T-helper 1 cell (primary cell): ENCODE measurements at places on chromosomes 3 and 15.

GRCh38 chr3:43086460-43087165 lies 19.3 kb downstream of the POMGNT2 start:
- no peak for DNase-seq

DNA sequence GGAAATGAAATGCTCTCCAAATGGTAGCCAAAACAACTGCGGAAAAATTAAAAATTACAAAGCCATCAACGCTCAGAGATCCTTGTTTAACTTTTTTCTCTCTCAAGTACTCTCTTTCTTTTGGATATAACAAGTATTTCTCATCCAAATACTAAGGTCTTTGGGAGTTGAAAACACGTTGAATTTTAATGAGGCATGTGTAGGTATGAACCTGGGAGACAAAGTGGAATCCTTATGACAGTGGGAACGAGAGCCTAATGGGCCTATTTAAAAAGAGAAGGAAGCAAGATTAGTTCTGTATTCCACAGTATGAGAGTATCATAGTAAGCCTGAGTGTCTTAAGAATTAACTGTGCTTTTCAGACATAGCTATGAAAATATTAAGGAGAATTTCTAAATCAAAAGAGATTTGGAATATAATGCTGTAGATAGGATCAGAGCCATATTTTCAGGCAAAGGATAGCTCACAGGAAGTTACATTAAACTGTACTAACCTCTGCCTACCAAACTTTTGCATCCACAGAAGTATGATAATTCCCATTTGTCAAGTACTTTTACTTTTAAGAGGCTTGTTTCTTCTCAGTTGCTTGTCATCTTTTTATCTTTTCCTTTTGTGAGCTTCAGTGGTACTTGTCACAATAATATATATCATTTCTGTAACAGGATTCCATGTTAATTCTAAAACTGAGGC lies 759 bp downstream of the CD96 start:
- no peak for DNase-seq

DNA sequence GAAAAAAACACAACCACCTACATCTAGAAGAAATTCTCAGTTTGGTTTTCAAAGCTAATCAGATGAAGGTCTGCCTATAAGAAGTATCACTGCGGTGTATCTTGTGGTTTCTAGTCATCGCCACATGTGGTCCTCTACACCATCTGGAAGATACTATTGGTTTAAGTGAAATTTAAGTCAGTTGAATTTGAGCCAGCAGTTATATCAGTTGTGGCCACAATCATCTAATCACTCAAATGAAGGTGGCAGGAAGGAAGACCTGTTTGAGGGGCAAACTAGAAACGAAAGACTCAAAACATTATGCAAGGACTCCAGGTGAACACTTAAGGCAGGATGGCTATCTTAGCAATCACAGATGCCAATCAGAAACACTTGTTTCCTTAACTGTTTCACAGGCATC lies 48.7 kb downstream of the ETV5 start:
- no peak for DNase-seq

DNA sequence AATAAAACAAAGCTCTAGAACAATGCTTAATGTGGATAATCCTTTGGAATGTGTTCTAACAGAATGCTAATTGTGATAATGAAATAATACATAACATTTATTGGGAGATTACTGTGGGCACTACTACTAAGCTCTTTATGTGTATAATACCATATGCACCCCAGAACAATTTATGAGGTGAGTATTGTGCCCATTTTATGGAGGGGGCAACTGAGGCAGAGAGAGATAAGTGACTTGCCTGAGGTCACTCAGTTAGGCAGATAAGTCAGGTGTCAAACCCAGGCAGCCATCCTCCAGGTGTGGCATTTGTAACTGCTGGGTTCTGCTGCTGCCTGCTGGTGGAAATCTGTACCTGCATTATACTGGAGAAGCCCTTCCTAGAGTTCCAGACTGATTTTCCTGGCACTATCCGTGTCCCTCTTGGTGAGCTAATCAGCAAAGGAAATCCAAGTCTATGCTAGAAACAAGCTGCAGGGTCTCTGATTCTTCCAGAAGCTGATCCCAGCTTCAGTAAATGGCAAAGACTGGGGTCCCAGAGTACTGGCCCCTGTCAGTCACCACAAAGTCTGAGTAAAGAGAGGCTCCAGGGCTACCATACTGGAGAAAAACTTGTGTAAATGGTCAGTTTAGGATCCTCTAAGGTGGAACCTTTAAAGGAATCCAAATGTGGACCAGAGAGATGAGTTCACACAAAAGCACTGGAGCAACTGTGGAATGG lies 22.6 kb upstream of the RBP1 start:
- DNase-seq, result no peak

GRCh38 chr3:161270991-161271390 lies 49.9 kb downstream of the NMD3 start:
- no peak for DNase-seq

GRCh38 chr15:90706394-90707327 lies 10.5 kb upstream of the BLM start:
- DNase-seq, result no peak

DNA sequence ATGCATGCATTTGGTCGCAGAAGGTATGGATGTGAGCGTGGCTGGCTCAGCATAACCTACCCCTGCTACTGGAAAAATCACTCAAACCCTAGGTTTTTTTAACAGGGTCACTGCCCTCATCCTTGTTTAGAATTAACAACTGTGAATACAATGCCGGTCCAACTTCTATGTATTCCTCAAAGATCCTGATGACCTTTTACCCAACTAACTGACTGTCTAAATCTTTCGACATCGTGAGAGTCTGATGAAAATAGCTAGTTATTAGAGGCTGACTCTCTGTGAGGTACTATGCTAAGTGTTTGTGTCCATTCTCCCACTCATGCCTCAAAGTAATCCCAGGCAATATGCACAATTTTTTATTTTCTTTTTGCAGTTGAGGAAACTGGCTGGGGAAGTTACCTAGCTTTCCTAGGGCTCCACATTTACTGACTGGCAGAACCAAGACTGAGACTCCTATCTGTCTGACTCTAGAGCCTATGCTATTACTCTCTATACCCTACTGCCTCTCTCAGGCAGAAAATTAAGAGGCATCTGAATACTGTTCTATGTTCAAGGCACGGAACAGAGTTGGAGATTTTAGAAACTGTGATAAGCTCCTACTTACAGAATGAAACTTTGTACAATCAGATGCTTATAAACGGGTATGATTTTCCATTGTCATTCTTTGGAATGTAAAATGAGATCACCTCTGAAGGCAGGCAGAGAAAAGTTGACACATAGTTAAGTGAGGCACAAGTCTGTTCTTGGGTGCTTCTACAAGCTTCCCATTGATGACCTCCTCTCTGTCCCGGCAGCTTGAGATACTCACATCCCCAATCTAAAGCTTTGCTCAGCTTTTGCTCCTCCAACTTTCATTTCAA lies 56.4 kb downstream of the FILIP1L start:
- DNase-seq, result no peak

GRCh38 chr3:61561374-61562041 lies at the start of gene PTPRG:
Gene PTPRG, plus strand, starts transcription at chr3:61561571. Its CDS starts 717 bp downstream, at chr3:61562288.
- DNase-seq, result peak; percentile 45

- DNase-seq, result no peak
Measured at GRCh38 chr3:77158730-77159581, 119.1 kb downstream of the ROBO2 start.

DNA sequence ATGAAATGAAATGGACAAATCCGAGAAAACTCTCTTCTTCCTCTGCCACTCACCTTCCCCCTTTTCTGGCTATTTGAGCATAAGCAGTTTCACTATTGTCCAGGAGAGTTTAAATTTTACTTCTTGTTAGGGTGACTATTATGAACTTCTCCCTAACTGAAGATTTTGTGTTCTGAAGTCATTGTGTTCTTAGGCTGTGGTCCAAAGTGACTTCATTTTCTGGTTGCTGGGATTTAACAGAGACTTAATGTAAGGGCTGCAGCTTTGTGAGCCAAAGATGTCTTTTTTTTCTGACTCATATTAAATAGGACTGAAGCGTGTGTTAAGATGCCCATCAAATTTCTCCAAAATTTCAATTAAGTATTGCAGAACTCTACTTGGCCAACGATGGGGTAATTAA lies 46.5 kb upstream of the FSTL1 start:
- no peak for DNase-seq

- DNase-seq, result no peak
Measured at GRCh38 chr15:62914461-62915079, 128.0 kb upstream of the TPM1 start.

DNA sequence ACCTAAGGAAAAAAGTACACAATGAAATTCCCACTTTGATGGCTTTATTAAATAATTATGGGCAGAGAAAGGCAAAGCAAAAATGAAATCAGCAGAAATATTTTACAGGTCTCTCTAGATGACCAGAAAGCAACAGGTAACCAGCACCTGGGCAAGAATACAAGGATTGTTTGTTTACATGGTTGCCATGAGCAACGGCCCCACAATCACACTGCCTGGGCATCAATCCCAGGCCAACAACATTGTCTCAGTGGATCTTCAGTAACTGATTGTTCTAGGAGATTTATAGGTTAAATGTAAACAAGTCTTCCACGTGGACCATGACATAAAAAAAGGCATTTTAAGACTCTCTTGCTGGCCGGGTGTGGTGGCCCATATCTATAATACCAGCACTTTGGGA lies 82.6 kb downstream of the PDZRN3 start:
- no peak for DNase-seq

DNA sequence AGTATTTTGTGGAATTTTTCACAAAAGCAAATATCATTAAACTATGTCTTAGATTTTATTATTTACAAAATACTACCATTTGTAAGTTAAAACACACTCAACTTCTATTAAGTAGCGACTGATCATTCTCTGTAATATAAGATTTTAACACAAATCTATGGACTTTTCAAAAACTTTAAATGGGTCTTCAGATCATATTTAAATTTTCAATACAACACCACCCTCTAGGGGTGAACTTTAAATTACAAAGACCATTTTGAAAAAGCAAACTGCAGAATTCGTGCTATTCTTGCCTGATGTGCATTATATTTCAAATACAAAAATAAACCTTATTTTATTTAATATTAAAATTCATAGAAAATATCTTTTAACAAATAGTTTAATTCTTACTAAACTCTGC lies 8.2 kb upstream of the VGLL4 start:
- no peak for DNase-seq

DNA sequence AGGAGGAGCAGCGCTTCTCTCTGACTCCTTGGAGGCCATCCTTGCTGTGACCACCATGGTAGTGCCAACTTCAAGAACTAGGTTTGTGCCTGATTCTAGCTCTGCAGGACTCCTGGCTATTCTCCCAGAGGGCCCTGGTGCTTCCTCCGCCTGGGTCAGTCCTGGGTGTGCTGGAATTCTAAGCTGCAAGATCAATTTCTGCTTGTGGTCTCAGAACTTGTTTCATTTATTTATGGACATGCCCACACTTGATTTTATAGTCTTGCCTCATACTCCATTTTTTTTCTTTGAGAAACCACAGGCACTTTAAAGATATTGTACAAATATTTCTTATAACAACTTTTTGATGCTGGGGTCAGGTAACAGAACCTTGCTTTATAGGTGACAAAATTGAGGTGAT lies 87.6 kb downstream of the PDCD6IP start:
- DNase-seq, result no peak

DNA sequence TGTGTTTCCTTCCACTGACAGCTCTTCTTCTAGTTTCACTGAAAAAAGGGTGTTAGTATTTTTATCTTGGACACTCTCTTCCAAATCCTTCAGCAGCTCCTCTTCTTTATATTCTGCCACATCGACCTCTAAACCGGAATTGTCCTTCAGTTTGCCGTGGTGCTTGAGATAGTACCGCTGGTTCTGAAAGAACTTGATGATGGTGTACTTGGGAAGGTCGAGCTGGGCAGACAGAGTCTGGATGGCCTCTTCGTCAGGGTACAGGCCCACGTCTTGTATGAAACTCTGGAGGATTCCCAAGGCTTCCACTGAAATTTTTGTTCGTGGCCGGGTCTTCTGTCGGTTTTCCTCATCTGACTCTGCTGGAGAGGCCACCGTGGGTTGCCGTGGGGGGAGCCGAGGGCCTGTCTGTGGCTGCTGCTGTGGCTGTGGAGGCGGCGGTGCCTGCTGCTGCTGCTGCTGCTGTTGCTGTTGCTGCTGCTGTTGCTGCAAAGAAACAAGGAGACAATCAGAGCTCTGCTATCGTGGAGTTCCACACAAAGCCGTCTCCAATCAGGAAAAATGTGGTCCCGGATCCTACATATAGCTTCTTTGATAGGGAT lies 75.8 kb downstream of the SATB1 start:
- DNase-seq, result no peak

DNA sequence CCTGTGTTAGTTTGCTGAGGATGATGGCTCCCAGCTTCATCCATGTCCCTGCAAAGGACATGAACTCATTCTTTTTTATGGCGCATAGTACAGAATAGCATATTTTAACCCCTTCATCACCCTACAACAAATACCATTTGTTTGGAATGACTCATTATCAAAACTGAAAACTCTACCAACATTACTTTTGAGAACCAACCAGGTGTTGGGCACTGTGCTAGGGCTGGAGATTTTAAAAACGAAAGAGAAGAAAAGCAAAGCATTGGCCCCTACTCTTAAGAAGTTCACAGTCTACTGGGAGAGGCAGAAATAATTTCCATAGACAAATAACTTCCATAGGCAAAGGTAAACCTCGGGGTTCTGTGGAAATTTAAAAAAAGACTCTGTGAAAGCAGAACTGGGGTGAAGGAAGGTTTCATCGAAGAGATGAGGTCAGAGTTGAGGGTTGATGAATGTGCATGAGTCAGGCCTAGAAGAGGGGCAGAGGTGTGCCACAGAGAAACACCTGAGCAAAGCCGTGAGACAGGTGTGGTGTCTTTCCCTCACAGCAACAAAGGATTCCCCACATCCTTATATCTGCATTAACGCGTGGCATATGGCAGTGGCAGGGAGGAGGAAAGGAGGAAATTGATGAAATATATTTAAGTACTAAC lies 51.0 kb downstream of the MCF2L2 start:
- no peak for DNase-seq

DNA sequence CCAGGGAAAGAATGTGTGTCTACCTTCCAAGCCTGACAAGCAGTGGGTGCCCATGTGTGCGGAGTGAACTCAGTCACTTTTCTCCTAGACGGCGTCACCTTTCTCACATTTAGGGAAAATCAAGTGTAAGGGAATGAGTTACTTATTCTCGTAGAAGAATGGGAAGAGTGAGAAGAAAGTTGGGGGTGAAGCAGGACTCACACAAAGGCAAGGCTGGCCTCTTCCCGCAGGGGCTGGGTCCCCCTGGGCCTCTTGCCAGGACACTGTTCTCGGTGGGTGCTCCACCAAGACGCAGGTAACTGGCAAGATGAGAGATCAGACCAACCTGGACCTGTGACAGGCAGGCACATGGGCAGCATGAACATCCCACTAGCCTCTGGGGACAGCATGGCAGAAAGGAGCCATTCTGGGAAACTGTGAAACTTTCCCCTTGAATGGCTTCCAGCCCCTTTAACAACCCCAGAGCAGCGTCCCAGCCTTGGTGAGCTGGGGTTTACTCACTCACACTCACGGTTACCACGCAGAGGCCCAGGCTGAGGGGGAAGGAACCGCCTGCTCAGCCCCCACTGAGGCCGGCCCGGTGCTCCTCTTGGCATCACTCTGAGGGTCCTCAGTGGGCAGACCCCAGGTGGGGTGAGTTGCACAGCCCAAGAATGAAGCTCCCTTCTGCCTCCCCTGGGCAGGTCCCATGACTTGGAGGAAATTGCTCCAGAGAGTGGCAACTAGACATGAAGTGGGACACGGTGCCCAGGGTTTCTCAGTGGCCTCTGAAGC lies 15.0 kb upstream of the SRP14 start:
- DNase-seq, result no peak

- no peak for DNase-seq
Measured at GRCh38 chr3:169604568-169604967, 58.9 kb downstream of the MECOM start.

GRCh38 chr3:187987187-187987586 lies 166.8 kb upstream of the LPP start:
- no peak for DNase-seq

- no peak for DNase-seq
Measured at GRCh38 chr3:82165266-82165665, 403.8 kb upstream of the GBE1 start.
